ENCODE measurements at places on chromosomes 3 and 15.

DNA sequence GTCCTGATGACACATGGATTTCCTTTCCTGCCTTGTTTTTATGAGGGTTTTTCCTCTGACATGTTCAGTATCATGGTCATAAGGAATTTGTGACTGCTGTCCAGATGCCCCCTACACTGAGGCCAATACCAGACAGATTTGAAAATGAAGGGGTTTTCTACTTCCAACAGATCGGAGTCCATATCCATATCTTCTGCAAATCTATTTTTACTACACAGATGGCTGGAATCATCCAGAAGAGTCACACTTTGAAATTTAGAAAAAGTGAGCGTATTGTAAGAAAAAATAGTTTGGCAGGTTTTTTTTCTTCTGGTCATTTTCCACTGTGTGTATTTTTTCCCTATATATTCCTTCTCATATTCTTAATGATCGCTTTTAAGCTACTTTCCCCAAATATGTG, 197.5 kb upstream of the LRRC3B start:
- DNase-seq = no peak

DNA sequence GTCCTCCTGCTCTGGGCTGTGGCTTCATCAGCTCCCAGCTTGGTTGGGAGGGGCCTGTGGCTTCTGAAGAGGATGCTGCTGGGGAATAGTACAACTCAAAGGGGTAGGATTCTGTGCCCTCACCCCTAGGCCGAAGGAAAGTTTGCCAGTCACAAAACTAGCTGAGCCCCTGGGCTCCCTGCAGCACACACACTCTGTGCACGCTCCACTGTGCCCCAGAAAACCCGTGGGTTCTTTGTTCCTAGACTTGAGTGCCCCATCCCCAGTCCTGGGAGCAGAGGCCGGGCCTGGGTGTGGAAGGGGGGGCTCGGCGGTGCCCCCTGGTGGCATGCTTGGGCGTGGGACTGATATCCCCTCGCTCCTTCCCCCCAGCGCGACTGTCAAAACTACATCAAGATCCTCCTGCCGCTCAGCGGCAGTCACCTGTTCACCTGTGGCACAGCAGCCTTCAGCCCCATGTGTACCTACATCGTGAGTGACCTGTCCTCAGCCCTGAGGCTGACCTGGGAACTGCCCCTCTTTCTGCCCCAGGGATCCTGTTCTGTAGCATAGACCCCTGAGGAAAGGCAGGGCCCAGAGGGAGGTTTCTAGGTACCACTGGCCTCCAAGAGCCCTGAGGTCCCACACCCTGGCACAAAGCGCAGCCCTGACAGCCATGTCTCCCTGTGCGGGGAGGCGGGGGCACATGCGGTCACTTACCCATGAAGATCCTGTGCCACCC, 14.2 kb downstream of the CIB1 start:
- peak; percentile 53 for DNase-seq

DNA sequence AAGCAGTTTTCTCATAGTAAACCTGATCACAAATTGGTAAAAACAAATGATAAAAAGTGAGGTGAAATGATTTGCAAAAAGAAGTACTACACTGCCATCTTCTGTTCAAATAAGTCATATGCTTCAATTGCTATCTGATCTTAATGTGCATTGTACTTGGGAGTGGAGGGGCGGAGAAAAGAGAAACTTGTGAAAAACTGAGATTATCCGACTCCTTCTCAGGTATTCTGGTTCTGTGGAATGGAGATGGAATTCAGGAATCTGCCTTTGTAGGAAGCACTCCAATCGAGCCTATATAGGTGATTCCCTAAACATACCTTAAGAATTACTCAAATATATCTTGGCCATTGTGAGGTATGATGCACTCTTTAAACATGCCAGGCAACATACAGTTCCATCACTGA, 180.6 kb downstream of the CHL1 start:
- DNase-seq = no peak

- DNase-seq = no peak
Measured at GRCh38 chr3:97817965-97818364, 3.8 kb upstream of the CRYBG3 start.

GRCh38 chr3:157499342-157499963, 3.8 kb downstream of the VEPH1 start:
- DNase-seq = no peak

- no peak for DNase-seq
Measured at GRCh38 chr15:82873000-82873680, 63.7 kb downstream of the WHAMM start.

DNA sequence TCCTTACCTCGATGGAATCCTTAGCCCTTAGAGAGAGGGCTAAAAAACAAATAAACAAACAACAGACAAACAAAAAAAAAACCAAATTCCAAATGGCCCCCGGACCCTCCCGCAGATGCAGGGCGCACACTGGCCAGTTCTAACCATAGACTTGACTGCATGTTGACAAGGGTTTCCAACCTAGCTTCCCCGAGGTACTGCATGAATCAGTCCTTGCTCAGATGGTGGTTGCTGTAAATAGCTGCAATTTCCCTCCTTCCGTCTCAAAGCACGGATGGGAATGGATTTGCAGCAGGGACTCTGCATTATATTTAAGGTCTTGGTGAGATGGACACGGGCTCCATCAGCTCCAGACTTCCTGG, 162.8 kb downstream of the CD47 start:
- no peak for DNase-seq

- no peak for DNase-seq
Measured at GRCh38 chr15:71973366-71973765, 144.6 kb downstream of the MYO9A start.

GRCh38 chr15:51093839-51094605, 684 bp downstream of the TNFAIP8L3 start:
- DNase-seq = no peak

Measured in T-helper 9 cell (primary cell).